ENCODE measurements at places on chromosomes 16 and 17.

GRCh38 chr17:7295230-7296180, 1.1 kb upstream of the YBX2 start:
- no peak for DNase-seq

DNA sequence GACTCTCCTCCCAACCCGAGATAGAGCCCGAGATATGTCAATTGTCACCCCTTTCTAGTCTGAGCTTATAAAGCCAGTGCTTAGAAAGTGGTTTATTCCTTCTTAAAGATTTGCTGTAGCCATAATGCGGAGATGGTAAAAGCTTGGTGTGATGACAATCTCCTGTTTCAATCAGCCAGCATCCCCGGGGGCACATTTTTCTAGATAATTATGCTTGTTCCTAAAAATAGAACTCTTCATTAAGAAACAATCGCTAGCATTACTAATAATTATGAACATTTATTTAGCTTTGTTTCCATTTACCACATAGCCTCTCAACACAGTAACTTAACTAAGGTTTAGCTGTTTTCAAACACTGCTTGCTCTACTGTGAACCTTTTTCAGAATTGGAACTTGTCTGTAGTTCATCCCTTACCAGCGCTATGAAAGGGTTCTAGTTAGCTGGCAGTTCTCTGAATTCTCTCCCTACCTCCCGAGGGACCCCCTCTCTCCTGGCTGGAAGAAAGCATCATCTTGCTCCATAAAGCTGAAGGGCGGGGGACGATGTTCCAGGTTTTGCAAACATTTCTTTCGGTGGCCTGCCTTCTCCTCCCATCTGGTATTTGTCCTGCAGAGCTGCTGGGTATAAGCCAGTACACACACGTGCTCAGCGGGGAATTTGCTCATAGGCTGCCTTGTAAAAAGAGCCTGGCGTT, 922 bp upstream of the MRPL58 start:
- peak; percentile 54 for DNase-seq

- DNase-seq, result peak; percentile 61
These were observed 119.7 kb upstream of the MYOCD start for GRCh38 chr17:12545877-12546513.

GRCh38 chr17:74077231-74077630, 126.2 kb upstream of the RPL38 start:
- DNase-seq, result no peak

- DNase-seq, result no peak
These were observed 89.7 kb downstream of the ZNF423 start for GRCh38 chr16:49766225-49766624.

DNA sequence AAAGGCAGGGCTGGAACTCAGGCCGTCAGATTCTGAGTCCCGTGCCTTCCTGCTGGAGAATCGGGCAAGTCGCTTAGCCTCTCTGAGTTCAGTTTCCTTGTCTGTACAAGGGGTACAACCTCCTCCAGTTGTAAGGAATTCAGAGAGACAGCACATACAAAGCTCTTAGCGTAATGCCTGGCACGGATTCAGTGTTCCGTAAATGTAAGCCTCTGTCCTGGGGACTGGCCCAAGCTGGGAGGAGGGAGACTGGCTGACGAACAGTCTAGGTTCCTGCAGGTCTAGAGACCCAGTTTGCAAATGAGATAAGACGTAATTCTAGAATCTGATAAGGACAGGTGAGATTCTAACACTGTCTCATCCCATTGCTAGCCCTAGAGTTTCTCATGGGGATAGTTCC, 9.9 kb downstream of the METTL22 start:
- DNase-seq, result no peak

DNA sequence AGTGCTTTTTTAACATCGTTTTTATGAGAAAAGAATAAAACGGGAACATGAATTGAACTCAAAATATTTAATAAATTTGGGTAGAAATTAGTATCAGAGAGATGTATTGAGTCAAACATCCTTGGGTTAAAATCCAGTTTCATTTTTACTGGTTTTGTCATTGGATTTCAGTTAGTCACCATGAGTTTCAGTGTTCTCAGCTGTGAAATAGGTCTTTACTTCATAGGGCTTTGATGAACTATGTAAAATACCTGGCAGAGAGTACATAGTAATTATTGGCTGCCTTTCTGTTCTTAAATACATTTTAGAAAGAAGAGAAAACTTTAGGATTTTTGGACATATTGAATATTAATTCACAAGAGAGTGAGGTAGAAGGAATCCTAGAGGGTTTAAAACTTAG, 105.8 kb downstream of the TANC2 start:
- no peak for DNase-seq

- DNase-seq, result no peak
These were observed 9.8 kb downstream of the CBFA2T3 start for GRCh38 chr16:88966986-88967829.

GRCh38 chr16:1678500-1679098, 520 bp downstream of the JPT2 start:
- DNase-seq, result peak; percentile 67

DNA sequence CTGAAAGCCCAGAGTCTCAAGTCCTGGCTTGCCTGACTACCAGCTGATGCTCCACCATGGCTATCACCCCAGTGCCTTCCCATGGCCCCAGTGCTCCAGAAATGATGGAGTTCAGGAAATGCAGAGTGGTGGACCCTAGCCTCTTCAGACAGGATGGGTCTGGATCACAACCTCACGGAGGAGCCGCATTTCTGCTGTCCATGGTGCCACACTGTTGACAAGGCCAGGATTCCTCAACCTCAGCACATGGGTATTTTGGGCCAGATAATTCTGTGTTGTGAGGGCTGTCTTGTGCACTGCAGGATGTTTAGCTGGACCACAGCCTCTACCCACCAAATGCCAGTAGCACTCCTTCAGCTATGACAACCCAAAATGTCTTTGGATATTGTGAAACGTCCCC, 6.7 kb upstream of the CRHR1 start:
- DNase-seq, result no peak

DNA sequence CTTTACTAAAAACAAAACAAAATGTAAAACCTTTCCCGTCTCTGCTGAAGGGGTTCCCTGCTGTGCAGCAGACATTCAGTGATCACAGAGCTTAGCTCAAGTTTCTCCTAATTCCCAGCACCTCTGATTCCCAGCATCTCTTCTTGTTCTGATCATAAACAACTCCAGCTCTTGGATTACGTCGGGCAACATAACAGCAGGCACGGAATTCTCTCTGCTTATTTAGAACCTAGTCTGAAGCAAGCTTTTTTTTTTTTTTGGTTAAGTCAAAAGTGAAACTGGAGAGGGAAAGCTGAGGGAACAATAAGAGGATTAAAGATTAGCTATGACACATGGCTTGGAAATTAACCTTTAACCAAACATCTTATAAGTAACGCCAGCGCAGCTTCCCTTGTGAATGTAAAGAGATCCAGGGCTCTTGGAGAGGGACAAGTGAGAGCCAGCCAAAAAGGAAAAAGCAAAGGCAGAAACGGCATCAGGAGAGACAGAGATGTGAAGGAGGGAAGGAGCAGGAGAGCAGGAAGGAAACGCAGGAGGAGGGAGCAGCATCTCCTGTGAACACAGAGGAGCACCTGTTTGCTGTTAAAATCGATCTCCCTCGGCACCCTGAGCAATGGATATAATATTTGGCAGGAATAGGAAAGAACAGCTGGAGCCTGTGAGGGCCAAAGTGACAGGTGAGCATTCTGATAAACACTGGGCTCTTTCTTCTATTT, at the start of gene BCO1:
Gene BCO1 (plus strand): TSS at position 394 of the 716 bp plus-strand sequence. CDS start 220 bp downstream, at position 614.
- peak; percentile 91 for DNase-seq

- DNase-seq, result peak; percentile 74
These were observed 12.5 kb upstream of the RHBDL3 start for GRCh38 chr17:32253117-32253611.

- no peak for DNase-seq
These were observed 1.9 kb downstream of the HS3ST3A1 start for GRCh38 chr17:13599864-13600263.

DNA sequence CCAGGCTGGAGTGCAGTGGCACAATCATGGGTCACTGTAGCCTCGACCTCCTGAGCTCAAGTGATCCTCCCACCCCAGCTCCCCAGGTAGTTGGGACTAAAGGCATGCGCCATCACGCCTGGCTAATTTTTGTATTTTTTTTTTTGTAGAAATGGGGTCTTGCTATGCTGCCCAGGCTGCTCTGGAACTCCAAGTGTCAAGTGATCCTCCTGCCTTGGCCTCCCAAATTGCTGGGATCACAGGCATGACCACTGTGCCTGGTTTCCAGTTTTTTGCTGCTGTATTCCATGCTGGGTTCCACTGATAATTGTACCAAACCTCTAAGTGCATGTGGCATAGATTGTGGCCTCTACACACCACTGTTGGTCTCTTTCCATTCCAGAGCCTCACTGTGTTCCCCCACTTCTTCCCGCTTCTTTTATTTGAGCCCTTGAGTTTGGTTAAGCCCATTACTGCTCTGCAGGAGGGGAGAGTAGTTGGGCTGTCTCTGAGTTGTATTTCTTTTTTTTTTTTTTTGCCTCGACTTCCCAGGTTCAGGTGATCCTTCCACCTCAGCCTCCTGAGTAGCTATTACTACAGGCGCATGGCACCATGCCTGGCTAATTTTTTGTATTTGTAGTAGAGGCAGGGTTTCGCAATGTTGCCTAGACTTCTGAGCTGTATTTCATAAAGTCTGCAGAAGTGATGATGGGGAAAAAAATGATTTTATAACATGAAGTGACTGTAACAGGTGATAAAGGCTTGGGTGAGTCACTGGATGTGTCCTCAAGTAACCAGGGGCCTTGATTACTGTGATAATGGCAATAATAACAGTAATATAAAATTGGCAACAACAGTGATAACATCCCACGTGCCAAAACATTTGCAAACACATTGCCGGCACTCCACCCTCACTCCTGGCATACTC, 30.0 kb downstream of the EEF2K start:
- DNase-seq, result peak; percentile 82

- peak; percentile 3 for DNase-seq
These were observed 68.8 kb downstream of the ITFG1 start for GRCh38 chr16:47392081-47392480.

DNA sequence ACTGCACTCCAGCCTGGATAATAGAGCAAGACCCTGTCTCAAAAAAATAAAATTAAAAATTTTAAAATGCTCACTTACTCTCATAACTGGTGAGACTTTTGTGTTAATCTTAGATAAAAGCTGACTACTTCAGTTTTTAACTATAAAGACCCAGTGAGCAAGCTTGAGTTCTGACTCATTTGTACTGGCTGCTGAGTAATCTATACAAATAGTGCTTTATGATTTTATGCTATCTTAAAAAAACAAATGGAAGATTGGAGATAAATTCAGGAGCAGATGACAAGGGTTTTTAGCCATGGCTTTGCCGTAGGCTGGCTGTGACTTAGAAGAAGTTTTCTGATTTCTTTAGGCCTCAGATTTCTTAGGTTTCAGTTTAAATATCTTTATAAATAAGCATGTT, 30.5 kb downstream of the SNTB2 start:
- peak; percentile 76 for DNase-seq

GRCh38 chr16:10828851-10829366, 10.3 kb upstream of the TVP23A start:
- DNase-seq, result peak; percentile 66

DNA sequence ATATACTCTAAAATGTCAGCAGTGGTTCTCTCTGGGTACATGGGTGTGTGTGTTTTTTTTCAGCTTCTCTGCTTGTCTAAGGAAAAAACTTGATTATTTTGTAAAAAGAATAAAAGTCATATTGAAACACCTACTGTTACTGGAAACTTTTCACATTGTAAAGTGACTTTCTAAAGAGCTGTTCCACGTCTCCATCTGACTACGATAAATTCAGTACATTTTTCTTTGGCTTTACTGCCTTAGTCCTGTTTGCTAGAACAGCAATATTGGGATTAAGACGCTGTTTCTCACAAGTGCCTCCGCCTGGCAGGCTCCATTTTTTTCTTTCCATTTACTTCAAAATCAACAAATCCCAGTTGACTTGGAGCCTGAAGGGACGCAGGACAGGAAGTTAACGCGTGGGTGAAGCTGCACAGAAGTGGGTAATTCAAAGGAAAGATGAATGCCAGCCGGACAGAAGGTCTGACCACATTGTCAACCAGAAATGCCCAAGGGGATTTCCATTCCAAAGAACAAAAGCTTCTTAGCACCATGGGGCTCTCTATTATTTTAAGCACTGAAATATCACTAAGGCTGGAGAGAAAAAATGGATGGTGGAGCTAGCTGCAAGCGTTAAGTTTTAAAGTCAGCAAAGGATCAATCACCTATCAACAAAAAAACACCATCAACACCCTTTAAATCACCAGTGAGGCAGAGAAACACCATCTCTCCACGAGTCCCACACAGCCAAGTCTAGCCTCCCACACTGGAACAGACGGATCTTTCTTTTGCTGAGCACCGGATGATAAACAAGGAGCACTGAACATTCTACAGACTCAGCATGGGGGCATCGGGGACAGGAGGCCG, 8.4 kb downstream of the GLOD4 start:
- no peak for DNase-seq

DNA sequence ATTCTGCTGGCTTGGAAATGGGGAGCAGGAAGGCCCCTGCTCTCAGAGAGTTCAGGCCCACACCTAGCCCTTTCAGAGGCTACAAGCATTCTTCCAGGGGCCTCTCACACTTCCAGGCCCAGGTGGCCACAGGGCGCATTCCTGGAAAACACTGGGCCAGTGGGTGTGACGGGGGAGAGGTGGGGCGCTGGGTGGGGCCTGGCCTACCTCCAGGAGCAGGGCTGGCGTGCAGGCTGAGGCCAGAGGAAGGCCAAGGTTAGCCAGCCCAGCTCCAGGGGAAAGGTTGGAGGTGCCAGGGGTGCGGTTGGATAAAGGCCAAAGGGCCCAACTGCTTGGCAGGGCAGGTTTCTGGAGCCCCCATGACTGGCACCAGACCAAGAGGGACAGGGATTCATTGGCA, 198.2 kb downstream of the MAF start:
- DNase-seq, result peak; percentile 96

GRCh38 chr17:15955793-15956541, 11.0 kb downstream of the ADORA2B start:
- DNase-seq, result no peak

DNA sequence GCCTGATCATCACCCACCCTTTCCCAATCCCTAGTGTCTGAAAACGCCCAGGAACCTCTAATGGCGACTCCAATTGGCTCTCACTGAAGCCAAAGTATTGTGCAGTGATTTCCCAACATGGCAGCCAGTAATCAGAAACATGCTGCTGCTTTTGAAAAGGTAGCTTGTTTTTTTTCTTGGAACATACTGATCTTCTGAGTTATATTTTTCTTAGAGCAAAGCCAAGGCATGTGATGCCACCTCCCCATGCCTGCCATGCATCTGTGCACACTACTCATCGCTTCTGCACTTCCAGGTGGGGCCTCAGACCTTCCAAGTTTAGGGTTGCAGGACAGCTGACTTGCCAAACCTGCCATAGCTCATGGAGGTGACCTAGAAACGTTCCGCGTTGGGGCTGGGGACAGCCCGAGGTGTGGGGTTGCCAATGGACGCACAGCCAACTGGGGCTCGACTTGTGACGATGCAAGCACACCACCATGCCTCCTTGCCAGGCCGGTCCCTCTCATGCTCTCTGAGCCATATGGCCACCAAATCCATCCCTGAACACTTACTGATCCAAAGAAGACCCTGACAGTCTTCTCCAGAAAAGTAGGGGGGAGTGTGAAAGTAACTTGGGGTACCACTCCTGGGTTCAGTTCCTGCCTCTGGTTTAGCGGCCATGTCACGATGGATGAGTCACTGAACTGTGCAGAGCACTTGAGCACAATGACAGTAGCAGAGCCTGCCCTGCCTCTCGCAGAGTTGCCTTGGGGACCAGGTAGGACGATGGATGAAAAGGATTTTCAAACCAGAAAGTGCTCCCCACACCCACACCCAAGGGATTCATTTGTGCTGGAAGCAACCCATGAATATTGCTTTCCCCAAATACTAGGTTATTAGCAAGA, 155.7 kb downstream of the CCDC182 start:
- DNase-seq, result no peak

GRCh38 chr16:75322740-75323139, 71.3 kb upstream of the BCAR1 start:
- no peak for DNase-seq
